Mononuclear cell (primary cell): ENCODE measurements at places on chromosomes 7 and 10. TPM values are rescaled to one million over a fixed set of nuclear protein-coding genes. Genes with fewer than 3 reads are reported as not detected.

PLXDC2 gene
- 46.2 TPM for total RNA-seq

SBDS gene
- 174 TPM for total RNA-seq

CUZD1 gene
- 0.42 TPM for total RNA-seq

MMD2 gene
- not detected for total RNA-seq

GDF10 gene
- not detected for total RNA-seq

SPAM1 gene
- total RNA-seq: not detected

PCLO gene
- not detected for total RNA-seq

CLEC5A gene
- 3.6 TPM for total RNA-seq

SLC18A2 gene
- total RNA-seq: 2.8 TPM

AGAP4 gene
- total RNA-seq: 4.2 TPM

AZGP1 gene
- not detected for total RNA-seq

SRRM3 gene
- total RNA-seq: not detected

FBXO24 gene
- total RNA-seq: 0.21 TPM

ADIRF gene
- total RNA-seq: not detected

TDRD1 gene
- 0.10 TPM for total RNA-seq

GHRHR gene
- not detected for total RNA-seq

IFIT2 gene
- total RNA-seq: 99.4 TPM

CD36 gene
- 364 TPM for total RNA-seq

CALD1 gene
- 2.1 TPM for total RNA-seq

ITPRID1 gene
- total RNA-seq: 0.73 TPM

WAC gene
- total RNA-seq: 224 TPM

ZNF12 gene
- total RNA-seq: 17.0 TPM

SYT15 gene
- 0.10 TPM for total RNA-seq
